ENCODE measurements at places on chromosomes 11 and 22.

- peak; percentile 95 for DNase-seq
Observed at GRCh38 chr11:6468712-6469495, 4.8 kb downstream of the TRIM3 start.

GRCh38 chr11:60970369-60970774 lies 1.1 kb upstream of the CD6 start:
- DNase-seq: peak; percentile 52

- DNase-seq: no peak
Observed at GRCh38 chr11:6397156-6397555, 6.9 kb downstream of the SMPD1 start.

DNA sequence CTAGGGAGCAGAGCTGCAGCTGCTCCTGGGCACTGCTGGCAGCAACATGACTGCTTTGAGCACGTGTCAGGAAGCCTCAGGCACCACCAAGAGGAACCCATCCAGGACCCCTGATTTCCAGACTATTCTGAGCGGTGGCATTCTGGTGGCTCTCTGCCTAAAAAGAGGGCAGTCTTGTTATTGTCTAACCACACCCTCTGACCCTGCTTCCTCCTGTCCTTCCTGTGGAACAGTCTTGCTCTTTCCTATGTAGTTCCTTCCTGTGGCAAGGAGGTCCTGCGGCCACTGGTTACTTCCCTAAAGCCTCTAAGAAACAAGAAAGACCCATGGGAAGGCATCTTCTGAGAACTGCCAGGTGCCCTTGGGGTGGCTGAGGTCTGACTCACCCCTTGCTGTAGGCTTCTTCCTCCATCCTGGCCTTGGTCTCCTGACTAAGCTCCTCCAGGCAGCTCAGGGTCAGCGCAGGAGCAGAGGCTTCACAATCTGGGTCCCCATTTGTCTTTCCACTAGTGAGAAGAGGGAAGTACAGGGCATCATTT lies 13.1 kb upstream of the LYVE1 start:
- no peak for DNase-seq

DNA sequence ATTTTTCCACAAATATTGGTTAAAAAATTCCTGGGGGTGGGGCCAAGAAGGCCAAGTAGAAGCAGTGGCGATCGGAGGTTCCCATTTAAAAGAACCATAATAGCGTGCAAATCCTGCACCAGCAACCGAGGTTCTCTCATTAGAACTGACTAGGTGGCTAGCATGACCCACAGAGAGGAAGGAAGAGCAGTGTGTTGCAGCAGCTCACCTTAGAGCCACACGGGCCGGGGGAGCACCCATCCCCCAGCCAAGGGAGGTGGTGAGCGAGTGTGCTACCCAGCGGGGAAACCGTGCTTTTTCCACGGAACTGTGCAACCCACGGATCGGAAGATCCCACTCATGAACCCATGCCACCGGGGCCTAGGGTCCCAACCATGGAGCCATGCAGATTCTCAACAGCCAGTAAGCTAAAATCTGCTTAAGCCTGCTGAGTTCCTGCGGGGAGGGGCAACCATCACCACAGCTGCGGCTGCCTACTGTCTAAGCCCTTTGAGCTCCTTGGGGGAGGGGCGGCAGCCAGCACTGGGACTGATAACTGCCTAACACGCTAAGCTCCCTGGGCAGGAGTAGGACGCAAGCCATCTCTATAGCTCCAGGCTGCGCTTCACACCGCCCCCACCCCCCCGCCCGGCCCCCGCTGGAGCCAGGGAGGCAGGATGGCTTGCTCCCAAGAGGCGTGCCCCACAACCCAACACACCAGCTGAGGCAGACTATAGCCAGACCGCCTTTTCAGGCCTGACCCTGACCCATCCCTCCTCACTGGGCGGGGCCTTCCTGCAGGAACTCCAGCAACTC lies 21.0 kb upstream of the HTATIP2 start:
- DNase-seq: peak; percentile 74

DNA sequence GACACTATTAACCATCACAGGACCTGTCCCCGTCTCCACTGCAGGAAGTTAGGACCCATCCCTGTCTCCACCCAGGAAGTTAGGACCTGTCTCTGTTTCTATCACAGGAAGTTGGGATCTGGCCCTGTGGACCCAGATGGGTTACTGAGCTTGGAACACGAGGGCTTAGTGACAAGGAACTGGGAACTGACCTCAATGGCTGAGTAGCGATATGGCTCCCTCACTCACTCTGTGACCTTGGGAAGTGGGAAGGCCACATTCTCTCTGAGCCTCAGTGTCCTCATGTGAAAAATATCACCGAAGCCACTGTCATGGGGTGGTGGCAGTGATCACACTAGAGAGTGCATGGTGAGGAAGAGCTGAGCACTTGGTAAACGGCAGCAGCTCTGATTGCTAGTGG lies 59.4 kb downstream of the FBLN1 start:
- no peak for DNase-seq

DNA sequence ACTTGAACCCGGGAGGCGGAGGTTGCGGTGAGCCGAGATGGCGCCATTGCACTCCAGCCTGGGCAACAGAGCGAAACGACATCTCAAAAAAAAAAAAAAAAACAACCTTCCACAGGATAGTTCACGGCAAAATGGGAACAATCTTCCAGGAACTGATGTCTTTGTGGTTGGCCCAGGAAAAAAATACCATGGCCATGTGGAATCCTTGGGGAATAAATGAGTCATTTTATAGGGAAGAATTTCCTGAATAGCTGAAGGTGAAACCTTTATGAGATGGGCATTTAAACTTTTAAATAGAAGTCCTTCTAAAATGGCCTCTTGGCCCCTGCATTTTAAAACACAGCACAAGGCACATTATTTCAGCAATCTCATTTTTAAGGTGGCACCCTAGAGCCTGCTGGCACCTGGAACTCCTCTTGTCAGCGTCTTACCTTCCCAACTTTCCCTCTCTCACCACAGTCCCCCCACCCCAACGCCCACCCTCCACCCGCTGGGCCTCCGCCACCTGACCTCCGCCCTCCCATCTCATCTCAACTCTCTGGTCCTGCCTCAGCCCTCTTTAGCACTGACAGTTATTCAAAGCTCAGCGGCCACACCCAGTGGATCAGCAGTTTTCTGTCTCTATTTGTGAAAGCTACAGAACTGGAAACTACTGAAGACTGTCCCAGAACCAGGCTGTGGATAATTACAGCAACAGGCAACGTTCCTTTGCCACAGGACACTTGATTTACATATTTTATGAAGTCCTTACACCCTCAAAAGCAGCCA lies 43.1 kb downstream of the SCGB1A1 start:
- no peak for DNase-seq
